Mucosa of descending colon (tissue), 3 donors: ENCODE measurements at places on chromosomes 4 and X. TPM values are rescaled to one million over a fixed set of nuclear protein-coding genes. Genes with fewer than 3 reads are reported as not detected.

The KIAA1210 gene
- not detected for total RNA-seq

The PSMD10 gene
- total RNA-seq = 28.1 TPM

The ETDA gene
- not detected for total RNA-seq

The UGT2B15 gene
- 61.8 TPM for total RNA-seq

The NELFA gene
- total RNA-seq = 31.5 TPM

The CPZ gene
- 0.63 TPM for total RNA-seq

The SLC25A4 gene
- 31.9 TPM for total RNA-seq

The CT83 gene
- total RNA-seq = not detected

The SHROOM2 gene
- total RNA-seq = 11.5 TPM

The IL2 gene
- not detected for total RNA-seq

The STK26 gene
- 16.5 TPM for total RNA-seq

The F9 gene
- total RNA-seq = not detected

The DRD5 gene
- 0.13 TPM for total RNA-seq

The CSAG1 gene
- total RNA-seq = not detected

The TMEM150C gene
- total RNA-seq = 9.4 TPM
